Osteocyte (in vitro differentiated cells): ENCODE measurements at places on chromosomes 4 and X. TPM values are rescaled to one million over a fixed set of nuclear protein-coding genes. Genes with fewer than 3 reads are reported as not detected.

The GPR119 gene
- total RNA-seq, result not detected in 2 replicates

- no peak for DNase-seq
Observed at GRCh38 chrX:121103381-121103780, 56.0 kb downstream of the GLUD2 start.

- no peak for DNase-seq
Observed at GRCh38 chrX:39581411-39581810, 516.3 kb downstream of the BCOR start.

The GLRA2 gene
- total RNA-seq, result not detected in 2 replicates

GRCh38 chrX:19343535-19344408, at the start of gene PDHA1:
Gene PDHA1, plus strand, starts transcription at chrX:19343927. Its CDS starts 111 bp downstream, at chrX:19344038.
- DNase-seq, result peak; percentile 97

The GRIA2 gene
- 31.3 and 39.0 TPM in 2 replicates for total RNA-seq

The IRS4 gene
- total RNA-seq, result 0.08 and 0.10 TPM in 2 replicates

The KIAA1210 gene
- total RNA-seq, result not detected in 2 replicates

- DNase-seq, result no peak
Observed at GRCh38 chr4:174036111-174036510, 247.4 kb downstream of the FBXO8 start.

DNA sequence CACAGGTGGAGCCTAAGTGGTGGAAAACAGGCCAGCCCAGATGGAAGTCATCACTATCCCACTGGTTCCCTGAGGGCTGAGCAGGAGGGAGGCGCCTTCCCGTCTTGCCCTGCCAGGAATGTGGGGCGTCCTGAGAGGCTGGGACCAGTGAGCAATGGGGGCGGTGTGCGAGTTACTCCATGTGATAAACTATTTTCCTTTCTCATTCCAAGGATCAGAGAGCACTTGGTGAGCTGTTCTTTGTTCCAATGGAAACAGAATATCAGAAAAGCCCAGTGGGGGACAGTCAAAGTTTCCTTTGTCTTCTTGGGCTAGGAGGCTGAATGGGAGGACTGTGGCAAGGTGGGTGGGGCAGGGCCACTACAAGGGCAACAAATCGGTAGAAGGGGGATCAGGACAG, 86.2 kb downstream of the NHSL2 start:
- peak; percentile 83 for DNase-seq

The HOPX gene
- total RNA-seq, result 0.35 TPM in 1 of 2 replicates, not detected in the other

DNA sequence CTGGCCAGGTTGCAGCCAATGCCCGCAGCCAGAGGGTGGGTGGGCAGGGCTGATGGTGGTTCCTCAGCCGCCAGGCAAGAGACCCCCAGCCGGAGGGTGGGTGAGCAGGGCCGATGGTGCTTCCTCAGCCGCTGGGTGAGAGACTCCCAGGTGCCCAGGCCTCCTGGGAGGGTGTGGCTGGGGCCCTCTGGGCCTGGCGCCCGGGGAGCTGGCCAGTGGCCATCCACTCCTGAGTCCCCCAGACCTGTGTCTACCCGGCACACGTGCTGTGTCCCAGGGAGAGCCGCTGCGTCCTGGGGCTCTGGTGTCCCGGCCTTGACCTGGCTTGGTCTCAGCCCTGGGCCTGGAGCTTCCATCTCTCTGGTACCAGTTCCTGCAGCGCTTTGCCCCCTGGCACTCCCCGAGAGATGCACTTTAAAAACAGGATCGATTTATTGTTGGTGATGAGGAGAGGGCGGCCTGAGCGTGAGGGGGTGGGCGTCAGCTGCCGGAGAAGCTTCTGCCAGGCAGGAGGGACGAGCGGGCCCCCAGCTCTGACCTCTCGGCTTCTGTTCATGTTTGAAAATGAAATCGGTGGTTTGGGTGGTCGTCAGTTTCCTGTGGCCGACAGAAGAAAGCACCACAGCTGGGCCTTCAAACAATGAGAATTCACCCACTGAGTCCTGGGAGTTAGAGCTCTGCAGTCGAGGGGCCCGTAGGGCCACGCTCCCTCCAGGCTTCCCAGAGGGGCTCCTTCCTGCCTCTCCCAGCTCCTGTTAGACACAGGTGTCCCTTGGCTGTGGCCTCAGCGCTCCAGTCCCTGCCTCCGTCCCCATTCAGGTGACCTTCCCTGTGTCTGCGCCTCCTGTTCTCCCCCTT, 6.5 kb downstream of the DOK7 start:
- DNase-seq, result no peak

DNA sequence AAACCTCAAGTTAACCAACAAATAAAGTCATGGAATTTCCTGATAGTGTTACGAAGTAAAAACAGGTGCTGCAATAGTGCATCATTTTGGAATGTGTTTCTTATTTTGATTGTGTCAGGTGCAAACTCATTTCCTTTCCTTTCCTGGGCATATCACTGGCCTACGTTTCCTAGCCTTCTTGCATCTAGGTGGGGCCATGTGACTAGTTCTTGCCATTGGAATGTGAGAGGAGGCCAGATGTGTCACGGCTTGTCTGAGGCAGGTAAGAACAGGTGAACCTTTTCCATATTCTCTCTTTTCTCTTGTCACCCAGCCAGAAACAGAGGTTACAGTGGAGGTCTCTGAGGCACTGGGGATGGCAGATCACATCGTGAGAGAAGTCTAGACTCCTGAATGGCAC, 868.0 kb downstream of the RPA4 start:
- no peak for DNase-seq

The CT45A2 gene
- total RNA-seq, result not detected in 2 replicates

DNA sequence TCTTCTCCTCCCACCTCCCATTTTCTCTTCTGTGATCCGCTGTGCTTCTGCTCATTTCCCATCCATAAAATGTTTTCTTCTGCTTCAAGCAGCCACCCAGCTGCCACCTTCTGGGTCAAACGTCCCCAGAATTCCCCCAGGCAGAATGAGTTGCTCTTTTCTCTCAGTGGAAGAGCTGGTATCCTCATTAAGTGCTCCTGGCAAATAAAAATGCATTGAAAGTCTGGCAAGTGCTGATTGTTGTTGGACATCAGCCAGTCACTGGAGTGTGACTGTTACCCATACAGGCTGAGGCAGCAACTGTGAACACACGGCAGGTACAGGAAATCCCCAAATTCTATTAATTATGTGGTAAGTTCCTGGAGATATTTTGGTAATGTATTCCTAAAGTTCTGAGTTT, 52.6 kb downstream of the LIMCH1 start:
- no peak for DNase-seq

- no peak for DNase-seq
Observed at GRCh38 chr4:152850377-152850776, 70.6 kb downstream of the ARFIP1 start.

The NAA10 gene
- total RNA-seq, result 94.1 and 96.6 TPM in 2 replicates

The DKK2 gene
- total RNA-seq, result 203 and 206 TPM in 2 replicates

- DNase-seq, result no peak
Observed at GRCh38 chr4:126404549-126404948, 1089.8 kb downstream of the FAT4 start.

DNA sequence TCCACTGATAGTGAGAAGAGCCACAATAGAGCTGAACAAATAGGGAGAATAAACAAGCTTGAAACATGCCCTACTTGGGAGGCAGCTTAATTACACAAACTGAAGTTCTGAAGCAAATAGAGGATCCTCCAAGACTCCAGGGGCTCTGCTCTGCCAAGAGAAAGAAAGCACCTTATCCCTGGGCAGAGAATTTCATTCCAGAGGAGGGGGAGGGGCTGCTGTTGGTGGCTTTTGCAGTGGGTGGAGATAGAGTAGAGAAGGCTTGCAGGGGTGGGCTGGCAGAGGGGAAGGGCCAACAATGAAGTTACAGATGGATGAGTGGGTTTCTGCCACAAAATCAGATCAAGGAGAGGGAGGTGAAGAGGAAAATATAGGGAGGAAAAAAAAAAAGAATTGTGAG, 1.0 kb upstream of the LPAR4 start:
- DNase-seq, result no peak

DNA sequence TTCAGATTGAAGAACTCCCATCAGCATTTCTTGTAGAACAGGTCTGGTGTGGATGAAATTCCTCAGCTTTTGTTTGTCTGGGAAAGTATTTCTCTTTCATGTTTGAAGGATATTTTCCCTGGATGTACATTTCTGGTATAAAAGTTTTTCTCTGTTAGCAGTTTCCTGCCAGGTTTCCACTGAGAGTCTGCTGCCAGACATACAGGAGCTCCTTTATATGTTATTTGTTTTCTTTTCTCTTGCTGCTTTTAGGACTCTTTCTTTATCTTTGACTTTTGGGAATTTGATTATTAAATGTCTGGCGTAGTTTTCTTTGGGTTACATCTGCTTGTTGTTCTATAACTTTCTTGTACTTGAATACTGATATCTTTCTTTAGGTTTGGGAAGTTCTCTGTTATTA, 486.5 kb downstream of the ARAP2 start:
- DNase-seq, result no peak

The SYTL4 gene
- 19.7 and 23.2 TPM in 2 replicates for total RNA-seq

The CC2D2A gene
- total RNA-seq, result 25.5 and 31.2 TPM in 2 replicates
